ENCODE measurements at places on chromosomes 2 and 18.

DNA sequence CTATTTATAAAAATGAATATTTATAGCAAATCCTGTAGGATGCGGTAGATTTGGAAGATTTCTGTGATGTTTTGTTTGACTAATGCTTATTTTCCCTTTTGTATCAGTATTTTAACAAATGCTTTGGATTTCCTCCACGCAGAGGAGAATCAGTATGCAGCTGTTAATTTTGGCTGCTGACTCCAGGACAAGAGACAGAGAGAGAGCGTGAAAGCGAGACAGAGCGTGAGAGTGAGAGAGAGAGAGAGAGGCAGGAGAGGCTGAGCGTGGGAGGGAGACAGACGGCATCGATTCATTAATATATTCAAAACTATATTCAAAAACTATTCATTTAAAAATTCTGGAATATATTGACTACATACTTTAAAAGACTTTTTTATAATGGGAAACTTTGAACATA, 62.5 kb downstream of the RRM2 start:
- DNase-seq = peak; percentile 64

DNA sequence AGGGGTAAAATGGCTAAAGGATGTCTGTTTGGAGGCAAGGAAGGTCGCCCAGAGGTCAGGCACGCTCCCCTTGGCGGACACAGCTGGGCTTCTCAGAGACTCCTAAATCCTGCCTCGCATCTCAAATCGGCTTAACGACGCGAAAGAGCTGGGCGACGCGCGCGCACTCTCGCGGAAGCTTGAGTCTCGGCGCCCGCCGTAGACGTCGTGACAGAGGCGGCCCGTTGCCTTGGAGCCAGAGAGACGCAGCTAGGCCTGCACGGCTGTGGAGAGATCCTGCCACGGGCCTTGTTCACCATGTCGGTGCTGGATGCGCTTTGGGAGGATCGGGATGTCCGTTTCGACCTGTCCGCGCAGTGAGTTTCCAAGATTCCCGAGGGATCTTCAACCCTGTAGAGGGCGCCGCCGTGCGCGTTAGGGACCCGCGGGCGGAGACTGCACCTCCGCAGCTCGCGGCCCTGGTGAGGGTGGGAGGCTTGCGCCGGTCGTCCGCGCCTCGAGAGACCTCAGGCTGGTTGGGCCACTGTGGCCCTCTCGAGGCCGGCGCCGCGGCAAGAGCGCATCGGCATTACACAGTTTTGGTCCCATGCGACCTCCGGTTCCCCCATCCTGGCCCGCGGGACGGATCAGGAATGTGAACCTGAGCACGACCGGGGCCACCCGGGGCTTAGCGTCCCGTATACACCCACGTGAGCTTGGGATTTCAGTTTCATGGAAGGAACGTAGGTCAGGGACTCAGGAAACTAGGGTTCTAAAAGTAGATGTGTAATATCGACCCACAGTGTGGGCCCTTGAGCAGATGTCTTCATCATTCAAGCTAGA, at the start of gene BBS5:
TSS of gene BBS5 (plus strand) at position 238 of the 822 bp plus-strand sequence. CDS start at position 298, 60 bp downstream.
- peak; percentile 82 for DNase-seq

DNA sequence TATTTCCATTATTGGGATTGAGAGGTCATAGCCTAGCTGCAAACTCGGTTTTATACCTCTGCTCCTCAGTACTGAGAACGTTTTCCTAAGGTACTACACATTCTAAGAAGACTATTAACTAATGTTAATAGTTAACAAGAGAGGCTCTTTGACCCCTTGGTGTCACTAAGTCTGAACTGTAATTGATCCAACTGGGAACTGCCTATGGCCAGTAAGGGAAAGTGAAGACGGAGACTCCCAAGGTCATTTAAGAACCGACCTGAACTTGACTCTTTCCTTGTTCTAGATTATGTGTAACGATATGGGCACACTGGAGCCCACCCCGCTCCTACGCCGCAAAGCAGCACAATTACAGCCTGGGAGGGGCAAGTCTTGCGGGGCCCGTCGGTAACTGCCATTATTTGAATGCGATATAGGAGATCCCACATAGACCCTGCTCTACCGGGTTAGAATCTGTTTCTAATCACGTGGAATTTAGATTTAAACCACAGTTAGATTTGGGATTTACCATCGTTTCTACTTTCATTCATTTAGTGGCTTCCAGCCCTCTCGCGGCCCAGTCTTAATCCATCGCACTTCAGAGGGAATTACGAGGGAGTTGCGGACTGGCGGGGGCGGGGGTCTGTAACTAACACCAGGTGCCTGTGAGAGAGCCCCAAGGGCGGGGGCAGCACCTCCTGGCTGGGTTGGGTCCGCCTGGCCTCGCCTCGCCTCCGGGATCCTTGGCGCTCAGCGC, 84.1 kb upstream of the EPB41L3 start:
- DNase-seq = peak; percentile 25

- no peak for DNase-seq
These were observed 83.3 kb downstream of the DPP4 start for GRCh38 chr2:161990741-161991140.

- no peak for DNase-seq
These were observed 333.3 kb upstream of the ACVR2A start for GRCh38 chr2:147511491-147511948.

DNA sequence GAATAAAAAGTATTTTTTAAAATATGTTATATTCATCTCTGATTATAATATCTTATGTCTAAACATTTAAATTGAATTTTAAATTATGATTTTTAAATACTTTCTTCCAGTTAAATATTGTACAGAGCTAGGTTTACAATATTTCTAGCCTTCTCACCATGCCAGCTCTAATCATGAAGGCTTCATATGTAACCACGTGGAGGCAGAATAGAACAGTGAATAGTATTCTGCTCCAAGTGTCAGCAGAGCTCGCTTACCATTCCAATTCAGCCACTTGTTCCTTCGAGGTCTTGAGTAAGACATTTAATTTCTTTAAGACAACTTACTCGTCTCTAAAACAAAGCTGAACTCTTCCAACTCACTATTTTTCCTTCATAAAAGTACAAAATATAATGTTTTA, 871.8 kb downstream of the SUCLG1 start:
- DNase-seq = no peak

DNA sequence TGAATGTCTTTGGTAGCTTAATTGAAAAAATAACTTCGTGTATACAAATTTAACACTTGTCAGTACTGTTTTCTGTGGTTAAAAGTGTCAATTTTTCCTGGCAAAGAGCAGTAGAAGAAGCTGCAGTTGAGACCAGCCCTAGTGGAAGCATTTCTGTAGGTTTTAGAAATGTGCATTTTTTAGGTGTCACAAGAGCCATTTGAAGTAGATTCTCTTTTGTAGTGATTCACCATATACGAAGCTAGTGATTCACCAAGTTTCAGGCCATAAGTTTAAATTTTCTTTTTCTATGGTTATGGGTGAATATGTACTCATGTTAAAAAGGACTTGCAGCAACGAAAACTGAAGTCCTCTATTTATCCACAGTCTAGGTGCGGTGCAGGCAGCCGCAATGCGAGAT, 4.2 kb downstream of the NABP1 start:
- no peak for DNase-seq

- DNase-seq = no peak
These were observed 2.6 kb downstream of the INHA start for GRCh38 chr2:219574484-219575311.

DNA sequence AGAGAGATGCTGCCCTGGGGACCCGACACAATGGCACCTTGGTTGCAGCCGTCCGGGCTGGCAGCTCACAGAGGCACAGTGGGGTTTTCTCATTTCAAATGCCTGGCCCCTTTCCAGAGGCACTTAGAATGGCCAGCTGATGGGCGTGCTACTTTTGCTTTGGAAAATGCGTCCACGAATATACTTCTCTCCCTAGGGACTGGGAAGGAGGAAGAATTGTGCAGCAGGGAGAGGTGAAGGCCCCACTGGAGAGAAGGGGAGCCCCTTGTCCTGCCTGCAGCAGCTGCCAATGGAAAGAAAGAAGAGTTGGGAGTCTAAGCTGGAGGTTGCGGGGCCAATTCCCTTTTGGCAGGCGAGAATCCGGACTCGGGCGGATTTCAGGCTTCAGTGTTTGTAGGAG, 1.1 kb upstream of the MAL start:
- no peak for DNase-seq

- DNase-seq = no peak
These were observed 150.7 kb upstream of the MGAT5 start for GRCh38 chr2:134103196-134103595.

- DNase-seq = no peak
These were observed 331.6 kb downstream of the DYSF start for GRCh38 chr2:71784734-71785511.

DNA sequence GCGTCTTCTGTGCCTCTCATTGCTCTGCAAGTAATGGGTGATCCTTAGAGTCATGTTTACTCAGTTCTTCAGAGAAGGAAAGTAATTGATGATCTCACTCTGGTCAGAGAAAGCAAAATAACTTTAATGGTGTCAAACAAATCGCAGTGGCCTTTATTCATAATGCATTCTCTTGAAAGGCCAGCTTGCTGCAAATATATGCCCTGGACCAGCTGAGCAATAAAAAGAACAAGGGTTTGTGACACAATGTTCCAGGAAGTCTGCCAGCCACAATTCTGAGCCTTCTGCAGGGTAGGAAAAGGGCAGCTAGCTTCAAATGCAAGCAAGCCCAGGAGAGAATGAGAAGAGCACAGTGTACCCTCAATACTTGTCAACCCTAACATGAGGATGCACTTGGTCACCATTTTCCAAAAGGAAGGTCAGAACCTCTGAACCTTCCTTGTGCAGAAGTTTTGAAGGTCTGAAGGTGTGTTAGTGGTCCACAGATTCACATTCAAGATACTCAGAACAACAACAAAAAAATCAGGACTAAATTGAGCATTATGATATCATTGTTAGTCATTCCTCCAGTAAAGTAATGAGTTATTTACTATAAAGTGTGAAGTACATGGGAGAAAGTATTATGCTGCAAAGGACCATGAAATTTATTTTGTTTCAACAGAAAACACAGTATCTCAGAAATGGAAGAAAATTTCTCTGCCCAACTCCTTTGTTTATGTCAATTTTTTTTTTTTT, 355.6 kb downstream of the PAX3 start:
- peak; percentile 13 for DNase-seq
